ENCODE measurements at places on chromosomes 12 and 14.

- DNase-seq, result no peak
Measured at GRCh38 chr12:93379981-93380361, 2.2 kb downstream of the NUDT4 start.

DNA sequence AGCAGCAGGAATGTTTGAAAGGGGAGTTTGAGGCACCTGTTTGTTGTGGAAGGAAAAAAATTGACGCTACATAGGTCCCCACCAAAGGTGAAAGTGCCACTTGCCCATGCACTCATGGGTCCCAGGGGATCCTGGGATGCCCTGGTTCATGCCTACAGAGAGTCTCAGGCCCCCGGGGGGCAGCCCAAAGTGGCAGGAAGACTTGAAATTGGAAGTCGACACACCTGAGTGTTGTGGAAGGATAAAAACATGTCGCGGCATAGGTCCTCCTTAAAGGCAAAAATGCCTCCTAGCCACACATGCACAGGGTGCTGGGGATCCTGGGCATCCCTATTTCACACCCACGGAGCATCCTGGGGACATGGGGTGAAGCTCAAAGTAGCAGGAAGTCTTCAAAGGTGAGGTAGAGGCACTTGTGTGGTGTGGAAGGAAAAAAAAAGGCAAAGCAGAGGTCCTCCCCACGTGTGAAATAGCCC lies 576.1 kb downstream of the ALG10 start:
- DNase-seq, result no peak

DNA sequence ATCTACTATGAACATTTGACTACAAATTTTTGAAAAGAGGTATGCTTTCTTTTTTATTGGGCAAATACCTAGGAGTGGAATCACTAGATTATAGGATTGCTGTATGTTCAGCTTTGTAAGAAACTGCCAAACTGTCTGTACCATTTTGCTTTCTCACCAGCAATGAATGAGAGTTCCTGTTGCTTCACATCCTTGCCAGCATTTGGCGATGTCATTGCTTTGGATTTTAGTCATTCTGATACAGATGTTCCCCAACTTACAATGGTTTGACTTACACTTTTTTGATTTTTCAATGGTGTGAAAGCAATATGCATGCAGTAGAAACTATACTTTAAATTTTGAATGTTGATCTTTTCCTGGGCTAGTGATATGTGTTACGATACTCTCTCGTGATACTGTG lies 328.7 kb downstream of the RAD51B start:
- no peak for DNase-seq

GRCh38 chr12:74286254-74286653 lies 251.4 kb upstream of the ATXN7L3B start:
- no peak for DNase-seq

DNA sequence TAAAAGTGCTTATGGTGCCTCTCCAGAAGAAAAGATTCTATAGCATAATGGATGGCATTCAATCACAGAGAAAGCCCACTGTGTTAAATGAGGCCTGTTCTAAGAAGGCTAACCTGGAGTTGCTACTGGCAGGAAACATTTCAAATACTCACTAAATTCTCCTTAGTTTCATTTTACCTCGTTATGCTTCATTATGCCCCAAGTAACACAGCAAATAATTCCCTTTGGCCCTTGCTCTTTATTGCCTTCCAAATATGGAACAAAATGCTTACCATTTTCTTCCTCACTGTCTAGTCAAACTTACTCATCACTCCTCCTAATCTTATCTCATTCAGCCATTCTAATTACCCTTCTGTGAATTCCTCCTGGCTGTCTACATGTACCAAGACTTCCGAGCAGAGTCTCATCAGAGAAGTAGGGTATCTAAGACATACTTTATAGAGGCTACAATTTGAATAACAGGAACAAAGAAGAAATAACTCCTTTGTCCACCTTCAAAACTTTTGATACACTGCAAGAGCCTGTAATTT lies 292.1 kb upstream of the CLEC14A start:
- DNase-seq, result no peak

- DNase-seq, result no peak
Measured at GRCh38 chr12:94670075-94670474, 19.7 kb upstream of the TMCC3 start.

DNA sequence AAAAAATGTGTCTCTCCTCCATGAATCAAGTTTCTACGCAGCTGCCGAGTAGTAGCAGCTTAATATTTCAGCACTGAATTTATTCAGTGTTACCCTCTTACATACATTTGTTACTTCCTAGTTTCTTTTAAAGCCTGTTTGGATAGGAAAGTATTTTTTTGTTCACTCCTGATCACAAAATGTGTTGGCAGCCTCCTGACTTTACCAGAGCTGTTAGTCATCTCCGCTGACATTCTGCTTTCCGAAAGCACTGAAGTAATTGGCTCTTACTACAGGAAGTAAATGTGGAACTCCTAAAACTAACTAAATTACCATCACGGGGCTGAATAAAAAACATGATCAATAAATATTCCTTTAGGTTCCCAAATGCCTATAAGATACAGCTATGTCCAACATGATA lies 225.5 kb downstream of the EPS8 start:
- DNase-seq, result no peak

DNA sequence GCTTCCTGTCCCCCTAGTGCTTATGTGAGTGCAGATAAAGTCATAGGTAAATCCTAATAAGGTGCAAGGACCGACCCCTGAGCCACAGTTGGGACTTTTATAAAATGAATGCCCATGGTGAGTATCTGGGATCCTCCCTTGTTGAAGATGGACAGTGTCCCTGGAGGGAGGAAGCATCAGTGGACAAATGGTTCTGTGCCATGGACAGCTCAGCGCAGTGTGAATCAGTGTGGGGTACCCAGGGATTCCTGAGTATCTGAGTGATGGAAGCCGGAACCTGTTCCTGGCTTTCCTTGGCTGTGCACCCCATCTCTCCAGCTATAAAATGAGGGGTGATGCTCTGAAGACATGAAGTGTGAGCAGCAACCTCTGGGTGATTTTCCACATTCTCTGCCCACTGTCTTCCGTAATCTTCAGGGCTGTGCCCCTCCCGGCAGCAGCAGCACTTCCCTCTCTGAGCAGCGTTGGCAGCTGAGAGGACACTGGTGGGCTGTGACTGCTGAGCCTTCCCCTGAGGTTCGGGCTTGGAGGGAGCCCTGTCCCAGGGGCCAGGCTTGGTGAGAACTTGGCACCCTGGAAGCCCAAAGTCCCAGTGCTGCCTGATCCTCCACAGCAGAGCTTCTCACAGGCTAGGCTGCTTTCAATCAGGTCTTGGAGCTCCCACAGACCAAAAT lies 25.0 kb downstream of the VCPKMT start:
- DNase-seq, result no peak

- no peak for DNase-seq
Measured at GRCh38 chr12:109625131-109625559, 51.6 kb downstream of the MVK start.

- no peak for DNase-seq
Measured at GRCh38 chr14:104323551-104324175, 185.3 kb downstream of the KIF26A start.

GRCh38 chr14:105080161-105080560 lies 14.9 kb upstream of the GPR132 start:
- no peak for DNase-seq

GRCh38 chr12:115583591-115583990 lies 693.9 kb downstream of the MED13L start:
- no peak for DNase-seq

DNA sequence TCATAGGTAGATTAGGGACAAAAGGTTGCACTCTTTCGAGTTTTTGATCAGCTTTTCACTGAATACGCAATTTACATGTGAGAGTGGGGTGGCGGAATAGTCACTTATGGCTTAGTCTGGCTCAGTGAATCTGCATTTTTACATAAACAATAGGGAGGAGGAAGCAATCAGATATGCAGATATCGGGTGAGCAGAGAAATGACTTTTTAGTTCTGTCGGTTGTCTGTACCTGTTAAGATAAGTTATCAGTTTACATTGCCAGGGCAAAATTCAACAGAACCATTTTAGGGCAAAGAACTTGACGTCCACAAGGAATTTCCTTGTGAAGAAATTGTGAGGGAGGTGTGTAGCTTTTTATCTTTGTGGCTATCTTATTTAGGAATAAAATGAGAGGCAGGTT lies 15.4 kb upstream of the EGLN3 start:
- DNase-seq, result no peak

DNA sequence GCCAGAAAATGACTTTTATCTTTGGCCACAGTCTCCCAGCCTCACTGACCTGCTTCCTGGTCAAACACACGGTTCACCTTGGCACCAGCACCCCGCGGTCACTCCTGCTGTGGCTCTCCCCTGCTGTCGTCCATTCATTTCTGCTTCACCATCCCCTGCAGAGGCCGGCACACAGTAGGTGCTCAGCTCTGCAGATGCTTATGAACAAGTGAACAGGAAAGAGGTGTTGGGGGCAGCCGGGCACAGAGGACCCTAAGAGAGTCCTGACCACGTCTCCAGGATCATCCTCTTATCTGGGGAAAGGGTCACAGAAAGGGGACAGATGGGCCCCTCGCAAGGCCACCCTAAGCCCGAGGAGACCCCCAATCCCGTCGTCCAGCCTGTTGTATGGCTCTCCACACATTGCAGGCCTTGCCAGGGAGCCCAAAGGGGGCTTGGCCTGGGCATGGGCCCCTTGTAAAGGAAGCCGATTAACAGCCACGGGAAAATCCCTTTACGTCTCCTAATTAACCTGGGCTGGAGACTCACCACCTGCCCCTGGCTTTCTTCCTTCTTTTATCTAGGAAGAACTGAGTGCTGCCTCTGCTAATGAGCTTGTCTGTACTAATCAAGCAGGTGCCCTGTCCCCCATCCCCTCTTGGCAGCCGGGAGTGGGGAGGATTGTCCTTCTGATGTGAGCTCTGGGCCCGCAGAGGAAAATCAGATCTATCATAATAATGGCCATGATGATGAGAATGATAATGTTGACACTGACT lies 119.2 kb downstream of the AACS start:
- no peak for DNase-seq

DNA sequence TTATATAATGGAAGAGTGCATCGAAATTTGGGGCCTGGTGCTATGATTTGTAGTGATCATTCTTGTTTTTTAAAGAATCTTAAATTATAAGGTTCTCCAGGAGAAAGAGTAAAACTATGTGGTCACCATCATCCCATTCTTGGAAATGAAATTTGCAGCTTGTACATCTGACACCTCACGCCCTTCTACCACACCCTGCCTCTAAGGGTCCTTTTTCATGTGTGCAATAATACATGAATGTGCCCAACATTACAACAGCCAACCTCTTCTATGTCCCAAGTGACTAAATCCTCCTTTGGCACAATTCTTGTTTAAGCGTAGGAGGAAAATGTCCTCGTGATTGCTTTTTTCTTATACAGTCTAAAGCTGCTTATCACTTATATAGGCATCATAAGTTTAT lies 636.5 kb upstream of the NOVA1 start:
- no peak for DNase-seq

DNA sequence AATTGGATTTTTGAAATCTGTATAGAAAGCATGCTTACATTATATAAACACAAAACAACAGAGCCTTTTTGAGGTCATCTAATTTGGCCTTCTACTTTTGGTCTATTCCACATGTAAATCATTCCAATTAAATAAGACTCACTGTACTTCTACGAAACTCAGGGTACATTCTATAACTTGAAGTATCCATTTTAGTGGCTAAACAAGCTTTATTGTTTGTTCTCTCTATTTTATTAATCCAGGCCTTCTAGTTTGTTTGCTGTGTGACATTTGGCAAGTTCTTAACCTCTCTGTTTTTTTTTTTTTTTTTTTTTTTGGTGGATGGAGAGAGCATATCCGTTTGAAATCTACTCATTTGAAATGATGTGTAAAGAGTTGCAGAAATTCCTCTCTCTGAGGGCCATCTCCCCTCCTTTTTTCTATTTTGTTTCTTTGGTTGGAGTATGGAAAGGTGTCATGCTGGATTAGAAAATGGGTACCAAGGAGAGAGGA lies 58.1 kb upstream of the C12orf71 start:
- no peak for DNase-seq

- no peak for DNase-seq
Measured at GRCh38 chr12:27524839-27525753, 1.1 kb downstream of the PPFIBP1 start.

- DNase-seq, result no peak
Measured at GRCh38 chr14:29755311-29756018, 172.2 kb downstream of the PRKD1 start.

DNA sequence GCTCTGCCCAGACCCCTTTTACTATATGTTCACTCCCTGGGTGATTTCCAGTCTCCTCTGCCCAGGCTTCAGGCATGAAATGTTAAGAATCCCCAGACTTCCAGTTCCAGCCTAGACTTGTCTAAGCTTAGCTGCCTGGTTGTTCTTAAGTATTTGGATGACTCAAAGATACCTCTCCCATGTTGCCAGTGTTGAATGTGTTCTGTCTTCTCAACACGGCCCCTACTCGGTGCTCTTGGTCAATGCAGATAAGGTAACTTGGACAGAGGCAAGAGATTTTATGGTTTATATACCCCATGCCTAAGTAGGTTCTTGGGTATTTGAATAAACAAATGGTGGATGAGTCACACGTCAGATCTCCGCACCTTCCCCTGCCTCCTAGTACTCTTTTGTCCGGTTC lies 13.6 kb downstream of the PIWIL1 start:
- no peak for DNase-seq

- no peak for DNase-seq
Measured at GRCh38 chr14:80956922-80957321, 1.5 kb downstream of the TSHR start.

- DNase-seq, result no peak
Measured at GRCh38 chr14:35300228-35300627, 8.0 kb downstream of the PSMA6 start.

GRCh38 chr14:96925422-96925821 lies 128.2 kb downstream of the VRK1 start:
- no peak for DNase-seq

- no peak for DNase-seq
Measured at GRCh38 chr12:77433799-77434198, 368.4 kb upstream of the E2F7 start.

DNA sequence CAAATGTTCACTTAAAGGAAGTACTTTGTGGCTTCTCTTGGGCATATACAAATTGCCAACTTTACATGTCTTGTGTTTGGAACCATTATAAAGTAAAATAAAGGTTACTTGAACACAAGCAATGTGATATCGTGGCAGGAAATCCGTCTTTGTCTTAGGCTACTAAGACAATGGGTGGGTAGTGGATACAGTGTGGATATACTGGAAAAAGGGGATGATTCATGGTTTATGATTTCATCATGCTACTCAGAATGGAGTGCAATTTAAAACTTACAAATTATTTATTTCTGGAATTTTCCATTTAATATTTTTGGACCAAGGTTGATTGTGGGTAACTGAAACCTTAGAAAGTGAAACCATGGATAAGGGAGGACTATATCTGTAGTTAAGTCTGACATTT lies 48.4 kb downstream of the MYRFL start:
- DNase-seq, result no peak

Measured in vagina (tissue), 2 donors.